ENCODE measurements at places on chromosomes 5 and 9.

DNA sequence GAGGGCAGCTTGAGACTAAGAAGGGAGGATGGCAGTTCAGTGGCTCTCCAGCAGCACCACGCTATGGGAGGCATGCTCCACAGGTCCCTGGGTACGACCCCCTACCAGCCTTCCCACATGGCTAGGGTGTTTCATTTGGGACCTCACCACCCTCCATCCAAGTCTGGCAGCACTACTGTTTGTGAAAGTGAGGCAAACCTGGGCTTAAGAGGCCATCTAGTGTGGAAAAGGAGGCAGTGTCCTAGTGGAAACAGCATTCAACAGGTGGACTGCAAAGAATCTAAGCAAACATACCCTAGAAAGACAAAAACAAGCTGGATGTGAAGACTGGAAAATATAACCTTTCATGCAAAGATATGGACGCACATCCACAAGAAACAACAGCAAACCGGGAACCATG, 4.8 kb upstream of the C5orf47 start:
- DNase-seq = no peak

- DNase-seq = no peak
Observed at GRCh38 chr5:102638912-102639652, 116.0 kb upstream of the PAM start.

DNA sequence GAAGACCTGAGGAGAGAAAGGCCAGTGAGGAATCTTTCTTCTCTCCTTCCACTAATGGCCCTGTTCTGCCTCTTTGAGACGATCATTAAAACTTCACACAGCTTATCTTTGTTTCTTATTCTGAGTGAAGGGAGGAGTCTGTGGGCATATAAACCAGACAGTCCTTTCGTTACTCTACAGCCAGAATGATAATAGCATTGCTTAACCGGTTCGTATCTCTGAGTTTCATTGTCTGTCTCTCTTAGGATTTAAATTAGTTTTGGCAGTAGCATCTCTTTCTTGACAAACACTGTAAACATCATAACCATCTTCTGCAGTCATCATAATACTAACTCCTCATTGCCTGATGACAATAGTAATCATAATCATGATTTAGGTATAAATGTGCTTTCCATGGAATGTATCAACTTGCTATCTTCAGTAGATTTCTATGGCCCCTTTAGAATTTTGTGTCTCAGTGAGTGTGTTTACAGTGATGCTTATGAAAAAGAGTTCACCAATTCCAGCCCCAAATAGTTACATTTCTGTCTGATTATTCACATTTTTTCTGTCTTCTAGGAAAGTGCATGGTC, 618.8 kb upstream of the KLF4 start:
- no peak for DNase-seq

DNA sequence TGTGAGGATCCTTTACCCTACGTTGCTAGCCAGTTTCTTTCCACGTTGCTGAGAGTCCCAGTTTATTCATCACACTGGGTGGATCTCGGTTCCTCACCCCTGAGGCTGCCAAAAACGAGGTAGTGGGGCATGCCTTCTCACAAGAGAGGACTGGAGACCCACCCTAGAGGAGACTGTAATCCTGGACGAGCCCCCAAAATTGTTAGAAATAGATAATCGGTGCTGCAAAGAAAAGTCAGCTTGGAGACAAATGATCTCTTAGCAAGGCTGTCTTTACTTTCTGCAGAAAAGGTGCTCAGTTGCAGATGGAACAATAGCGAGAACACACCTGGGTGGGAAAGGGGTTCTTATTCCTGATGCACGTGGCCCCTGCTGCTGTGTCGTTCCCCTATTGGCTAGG, 101.8 kb downstream of the TMEM167A start:
- DNase-seq = no peak

GRCh38 chr9:14769230-14769571, 46.7 kb upstream of the CER1 start:
- DNase-seq = no peak

- DNase-seq = no peak
Observed at GRCh38 chr5:139075066-139076050, 122.8 kb downstream of the SIL1 start.

DNA sequence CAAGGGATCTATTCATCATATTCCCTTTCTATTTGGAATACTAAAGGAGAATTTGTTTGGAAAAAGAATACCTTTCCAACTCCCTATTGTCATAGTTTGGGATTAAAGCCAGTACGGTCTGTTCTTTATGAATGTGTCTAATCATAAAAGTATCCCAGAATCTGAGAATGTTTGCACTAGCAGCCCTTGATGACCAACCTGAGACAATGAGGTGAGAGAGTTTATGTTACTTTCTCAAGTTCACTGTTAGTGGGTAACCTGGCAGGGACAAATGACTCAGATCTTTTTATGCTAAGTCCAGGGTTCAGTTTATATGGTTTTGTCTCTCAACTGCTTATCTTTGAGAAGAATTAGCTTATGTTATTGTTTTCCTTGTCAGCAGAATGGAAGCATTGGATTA, 25.3 kb upstream of the TLR4 start:
- DNase-seq = no peak

DNA sequence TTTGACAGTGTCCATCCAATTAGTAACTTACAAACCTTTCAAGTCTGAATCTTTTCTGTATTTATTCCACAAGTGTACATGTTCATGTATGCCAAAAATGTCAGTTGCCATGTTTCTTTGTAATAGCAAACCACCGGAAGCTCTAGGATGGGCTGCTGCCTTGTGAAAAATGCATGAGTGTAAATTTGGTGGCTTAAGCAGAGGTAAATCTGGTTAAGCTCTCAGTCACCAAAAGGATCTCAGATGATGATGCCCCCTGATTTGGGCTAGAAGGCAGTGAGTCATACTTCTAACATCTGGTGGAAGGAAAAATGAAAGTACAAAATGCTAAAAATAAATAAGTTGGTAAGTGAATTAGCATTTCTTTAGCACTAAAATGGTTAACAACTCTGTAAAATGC, 567.5 kb downstream of the ELAVL2 start:
- no peak for DNase-seq

- DNase-seq = peak; percentile 45
Observed at GRCh38 chr9:137454145-137454596, 5.0 kb downstream of the NSMF start.

GRCh38 chr5:67901814-67902496, 313.6 kb upstream of the PIK3R1 start:
- no peak for DNase-seq

DNA sequence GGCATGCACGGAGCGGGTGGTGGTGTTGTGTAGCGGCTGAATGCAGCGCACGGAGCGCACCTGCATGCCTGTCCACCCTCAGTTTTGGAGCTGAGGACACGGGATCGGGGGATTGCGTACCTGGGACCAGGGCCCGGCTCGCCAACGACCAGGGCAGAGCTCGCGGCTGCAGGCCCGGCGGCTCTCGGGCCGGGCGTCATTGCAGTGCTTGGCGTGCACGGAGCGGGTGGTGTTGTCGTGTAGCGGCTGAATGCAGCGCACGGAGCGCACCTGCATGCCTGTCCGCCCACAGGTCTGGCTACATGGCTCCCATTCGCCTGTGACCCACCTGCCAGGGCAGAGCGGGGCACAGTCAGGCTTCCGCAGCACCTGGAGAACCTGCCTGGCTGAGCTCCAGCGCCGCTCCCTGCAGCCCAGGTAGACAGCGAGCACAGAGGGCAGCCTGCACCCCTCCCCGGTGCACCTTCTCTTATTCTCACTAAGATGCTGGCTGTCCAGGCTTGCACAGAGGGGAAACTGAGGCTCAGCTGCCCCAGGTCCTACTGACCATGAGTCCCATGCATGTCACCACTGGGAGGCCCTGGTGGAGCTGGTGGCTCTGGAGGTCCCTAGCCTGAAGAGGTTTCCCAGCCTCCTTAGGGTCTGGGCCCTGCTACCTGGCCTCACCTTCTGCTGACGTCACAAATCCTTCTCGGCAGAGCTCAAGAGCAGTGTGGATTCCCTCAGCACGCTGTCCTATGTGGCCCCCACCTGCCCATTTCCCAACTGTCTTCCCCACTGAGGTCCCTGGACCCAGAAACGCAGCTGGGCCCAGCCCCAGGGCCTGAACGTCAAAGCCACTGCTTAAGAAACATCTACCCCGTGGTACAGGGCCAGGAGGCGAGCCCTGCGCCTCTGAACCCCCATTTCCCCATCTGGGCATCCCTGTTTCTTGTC, 64.9 kb downstream of the ZNF354C start:
- no peak for DNase-seq

- DNase-seq = no peak
Observed at GRCh38 chr5:107216587-107216986, 454.1 kb downstream of the EFNA5 start.

DNA sequence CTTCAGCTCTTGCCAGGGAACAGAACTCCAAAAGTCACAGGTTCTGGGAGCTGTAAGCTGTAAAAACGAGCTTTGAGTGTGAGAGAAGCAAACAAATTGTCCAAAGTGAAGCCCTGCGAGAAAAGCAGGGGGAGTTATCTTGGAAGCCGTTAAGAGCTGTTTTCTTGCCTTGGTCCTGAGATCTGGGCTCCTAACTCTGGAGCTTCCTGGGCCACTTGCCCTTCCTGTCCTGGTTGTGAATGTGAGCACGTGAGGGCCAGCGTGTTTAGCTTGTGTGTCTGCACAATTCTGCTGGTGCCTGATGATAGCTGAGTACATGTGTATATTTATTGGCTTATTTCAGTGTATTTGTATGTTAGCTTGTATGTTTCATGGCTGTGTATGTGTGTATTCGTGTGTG, 40.5 kb downstream of the DAB2IP start:
- DNase-seq = no peak

GRCh38 chr9:27377811-27378456, 81.0 kb upstream of the EQTN start:
- no peak for DNase-seq

GRCh38 chr5:111256128-111256527, 31.9 kb downstream of the CAMK4 start:
- no peak for DNase-seq

DNA sequence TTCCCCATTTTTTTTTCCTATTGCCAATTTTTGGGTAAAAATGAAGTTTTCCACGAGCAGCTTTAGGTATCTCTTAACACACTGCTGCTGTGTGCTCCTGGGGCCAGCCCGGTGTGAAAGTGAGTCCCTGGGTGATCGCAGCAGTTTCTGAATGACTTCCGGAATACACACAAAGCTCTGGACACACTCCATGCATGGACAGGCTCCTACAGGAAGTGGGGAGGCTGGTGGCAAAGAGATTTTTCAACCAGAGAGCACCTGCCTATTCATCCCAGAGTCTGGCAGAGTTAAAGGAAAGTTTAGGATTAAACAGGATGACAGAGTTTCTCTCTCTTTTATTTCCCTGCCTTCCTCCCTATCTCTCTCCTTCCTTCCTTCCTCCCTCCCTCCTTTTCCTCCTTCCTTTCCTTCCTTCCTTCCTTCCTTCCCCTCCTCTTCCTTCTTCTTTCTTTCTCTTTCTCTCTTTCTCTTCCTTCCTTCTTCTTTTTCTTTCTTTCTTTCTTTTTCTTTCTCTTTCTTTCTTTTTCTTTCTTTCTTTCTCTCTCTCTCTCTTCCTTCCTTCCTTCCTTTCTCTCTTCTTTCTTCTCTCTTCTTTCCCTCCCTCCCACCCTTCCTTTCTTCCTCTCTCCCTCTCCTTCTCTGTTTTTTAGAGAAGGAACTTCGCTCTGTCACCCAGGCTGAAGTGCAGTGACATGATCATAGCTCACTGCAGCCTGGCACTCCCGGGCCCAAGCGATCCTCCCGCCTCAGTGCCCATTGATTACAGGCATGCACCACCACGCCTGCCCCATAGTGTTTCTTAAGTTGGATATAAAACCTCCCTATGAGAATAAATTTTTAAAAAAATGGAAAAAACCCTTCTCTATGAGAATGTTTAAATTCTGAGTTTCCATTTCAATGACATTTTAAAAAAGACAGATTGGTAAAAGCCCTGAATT, 38.7 kb upstream of the UBTD2 start:
- no peak for DNase-seq

DNA sequence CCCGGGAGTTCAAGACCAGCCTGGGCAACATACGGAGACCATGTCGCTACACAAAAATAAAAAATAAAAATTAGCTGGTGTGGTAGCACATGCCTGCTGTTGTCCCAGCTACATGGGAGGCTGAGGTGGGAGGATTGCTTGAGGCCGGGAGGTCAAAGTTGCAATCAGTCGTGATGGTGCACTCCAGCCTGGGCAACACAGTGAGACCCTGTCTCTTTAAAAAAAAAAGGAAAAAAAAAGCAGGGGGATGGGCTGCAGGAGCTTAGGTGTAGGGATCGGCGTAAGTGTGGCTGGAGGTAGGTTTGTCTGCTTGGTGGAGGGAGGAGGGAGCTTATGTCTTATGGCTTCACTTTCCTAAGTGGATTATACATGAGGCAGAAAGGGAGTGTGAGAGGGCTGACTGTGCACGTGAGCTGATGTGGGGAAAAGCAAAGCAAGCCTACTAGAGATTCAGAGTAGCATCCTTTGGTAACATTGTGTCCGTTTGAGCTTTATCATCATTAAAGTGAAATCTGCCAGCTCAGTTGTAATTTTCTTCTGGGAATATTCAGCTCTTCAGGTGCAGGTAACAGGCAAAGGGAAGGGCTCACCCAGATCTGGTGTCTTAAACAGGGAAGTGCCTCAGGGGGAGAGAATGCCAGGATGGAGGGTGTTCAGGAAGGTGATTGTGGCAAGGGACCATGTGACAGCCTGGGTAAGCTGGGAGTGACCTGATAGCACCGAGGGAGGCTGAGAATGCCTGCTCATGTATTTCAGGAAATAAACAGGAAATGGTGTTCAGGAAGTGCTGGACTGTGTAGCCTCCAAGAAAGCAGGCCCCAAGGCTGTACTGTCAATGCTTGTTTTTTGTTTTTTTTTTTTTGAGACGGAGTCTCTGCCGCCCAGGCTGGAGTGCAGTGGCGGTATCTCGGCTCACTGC, 17.6 kb upstream of the SETX start:
- peak; percentile 9 for DNase-seq

DNA sequence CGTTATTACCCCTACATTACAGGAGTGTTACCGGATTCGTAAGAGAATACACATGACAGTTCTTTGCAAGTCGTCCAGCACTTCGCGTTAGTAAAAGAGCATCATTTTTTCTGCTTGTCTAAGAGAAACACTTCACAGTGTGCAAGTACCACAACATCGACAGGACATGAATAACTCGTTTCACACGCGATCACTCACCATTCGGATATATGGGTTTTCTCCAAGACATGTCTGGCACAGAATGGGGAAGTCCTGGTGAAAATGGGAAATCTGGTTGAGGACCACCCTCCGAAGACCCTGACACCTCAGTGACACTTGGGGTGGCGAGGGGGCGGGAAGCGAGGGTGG, 642 bp downstream of the RBM22 start:
- DNase-seq = no peak

- DNase-seq = no peak
Observed at GRCh38 chr9:113593682-113594281, 130.3 kb downstream of the RGS3 start.

DNA sequence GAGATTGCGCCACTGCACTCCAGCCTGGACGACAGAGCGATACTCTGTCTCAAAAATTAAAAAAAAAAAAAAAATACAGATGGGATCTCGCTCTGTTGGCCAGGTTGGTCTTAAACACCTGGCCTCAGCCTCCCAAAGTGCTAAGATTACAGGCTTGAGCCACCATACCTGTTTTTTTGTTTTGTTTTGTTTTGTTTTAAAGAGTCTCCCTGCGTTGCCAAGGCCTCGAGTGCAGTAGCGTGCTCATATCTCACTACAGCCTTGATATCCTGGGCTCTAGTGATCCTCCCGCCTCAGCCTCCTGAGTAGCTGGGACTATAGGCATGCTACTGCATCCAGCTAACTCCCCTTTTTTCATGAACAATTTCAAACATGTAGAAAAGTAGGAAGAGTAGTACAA, 7.2 kb downstream of the ATP6V0E1 start:
- no peak for DNase-seq
